ENCODE measurements at places on chromosomes 6 and 20. TPM values are rescaled to one million over a fixed set of nuclear protein-coding genes. Genes with fewer than 3 reads are reported as not detected.

The SLPI gene
- not detected for total RNA-seq

The CLVS2 gene
- total RNA-seq = under 0.01 TPM

The SOX18 gene
- 3.7 TPM for total RNA-seq

The C6orf58 gene
- total RNA-seq = not detected

The NKX2-4 gene
- not detected for total RNA-seq

The CD83 gene
- total RNA-seq = 13.6 TPM

The PDE10A gene
- total RNA-seq = 11.0 TPM

The DPM1 gene
- total RNA-seq = 40.2 TPM

The SLC22A2 gene
- total RNA-seq = not detected

The PRIM2 gene
- 14.6 TPM for total RNA-seq

The ZNF391 gene
- 2.1 TPM for total RNA-seq

The PLTP gene
- 38.1 TPM for total RNA-seq

The PNPLA1 gene
- not detected for total RNA-seq

The STK38 gene
- 16.2 TPM for total RNA-seq

The ERVFRD-1 gene
- not detected for total RNA-seq

The ANKRD66 gene
- not detected for total RNA-seq

All from skeletal muscle tissue (tissue), 5 donors.